Activated CD8-positive, alpha-beta memory T cell treated with anti-CD3 and anti-CD28 coated beads for 1 hour (primary cell): ENCODE measurements at places on chromosomes 3 and 15.
A peak's percentile ranks its signal among the peaks of the same experiment; 100 is the strongest.

GRCh38 chr3:48595526-48596121, 495 bp upstream of the COL7A1 start:
- no peak for DNase-seq

- no peak for DNase-seq
Observed at GRCh38 chr3:169864270-169864669, 5.5 kb downstream of the LRRC31 start.

GRCh38 chr3:130748981-130749380, 2.4 kb upstream of the PIK3R4 start:
- no peak for DNase-seq

DNA sequence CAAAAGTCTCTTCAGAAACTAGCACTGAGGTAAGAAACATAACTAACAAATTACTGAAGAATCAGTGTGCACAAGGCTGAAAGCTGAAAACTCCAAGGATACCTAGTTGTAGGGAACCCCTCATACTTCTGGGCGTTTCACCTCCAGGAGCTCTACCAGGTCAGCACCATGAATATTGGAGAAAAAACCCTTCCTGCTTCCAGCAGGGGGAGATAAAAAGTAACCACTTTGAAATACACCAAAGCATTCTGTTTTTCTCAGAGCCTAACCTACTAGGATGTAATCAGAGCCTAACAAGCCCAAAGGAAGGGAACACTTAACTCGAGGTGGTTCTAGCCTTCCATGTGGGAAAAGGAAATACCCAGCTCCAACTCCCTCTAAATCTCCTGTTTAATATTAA, 175.8 kb upstream of the MME start:
- no peak for DNase-seq

DNA sequence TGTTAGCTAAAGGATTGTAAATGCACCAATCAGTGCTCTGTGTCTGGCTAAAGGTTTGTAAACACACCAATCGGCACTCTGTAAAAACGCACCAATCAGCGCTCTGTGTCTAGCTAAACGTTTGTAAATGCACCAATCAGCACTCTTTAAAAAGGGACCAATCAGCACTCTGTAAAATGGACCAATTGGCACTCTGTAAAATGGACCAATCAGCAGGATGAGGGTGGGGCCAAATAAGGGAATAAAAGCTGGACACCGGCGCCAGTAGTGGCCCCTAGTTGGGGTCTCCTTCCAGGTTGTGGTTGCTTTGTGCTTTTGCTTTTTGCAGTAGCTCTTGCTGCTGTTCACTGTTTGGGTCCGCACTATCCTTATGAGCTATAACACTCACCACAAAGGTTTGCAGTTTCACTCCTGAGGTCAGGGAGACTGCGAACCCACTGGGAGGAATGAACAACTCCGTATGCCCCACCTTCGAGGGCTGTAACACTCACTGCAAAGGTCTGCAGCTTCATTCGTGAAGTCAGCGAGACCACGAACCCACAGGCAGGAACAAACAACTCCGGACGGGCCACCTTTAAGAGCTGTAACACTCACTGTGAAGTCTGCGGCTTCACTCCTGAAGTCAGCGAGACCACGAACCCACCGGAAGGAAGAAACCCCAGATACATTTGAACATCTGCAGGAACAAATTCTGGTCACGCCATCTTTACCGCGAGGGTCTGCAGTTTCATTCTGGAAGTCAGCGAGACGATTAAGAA, 1.1 kb upstream of the SUCLG2 start:
- peak; percentile 49 for DNase-seq

DNA sequence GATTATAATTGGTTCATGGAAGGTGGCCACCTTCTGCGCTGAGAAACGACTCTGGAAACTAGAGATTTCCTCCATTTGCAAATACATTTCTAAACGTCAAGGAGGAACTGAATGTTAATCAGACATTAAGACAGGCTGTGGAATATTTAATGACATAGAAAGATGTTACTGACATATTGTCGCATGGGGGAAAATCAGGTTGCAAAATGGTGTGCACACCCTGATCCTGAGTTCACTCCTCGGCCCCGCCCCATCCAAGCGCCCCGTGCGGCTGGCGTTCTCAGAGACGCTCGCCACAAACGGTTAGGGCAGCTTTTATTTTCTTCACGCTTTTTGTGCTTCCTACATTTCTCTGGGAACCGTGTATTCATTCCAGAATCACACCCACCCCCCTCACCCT, 10.7 kb downstream of the H1-8 start:
- no peak for DNase-seq
